ENCODE measurements at places on chromosomes 5 and 9.

DNA sequence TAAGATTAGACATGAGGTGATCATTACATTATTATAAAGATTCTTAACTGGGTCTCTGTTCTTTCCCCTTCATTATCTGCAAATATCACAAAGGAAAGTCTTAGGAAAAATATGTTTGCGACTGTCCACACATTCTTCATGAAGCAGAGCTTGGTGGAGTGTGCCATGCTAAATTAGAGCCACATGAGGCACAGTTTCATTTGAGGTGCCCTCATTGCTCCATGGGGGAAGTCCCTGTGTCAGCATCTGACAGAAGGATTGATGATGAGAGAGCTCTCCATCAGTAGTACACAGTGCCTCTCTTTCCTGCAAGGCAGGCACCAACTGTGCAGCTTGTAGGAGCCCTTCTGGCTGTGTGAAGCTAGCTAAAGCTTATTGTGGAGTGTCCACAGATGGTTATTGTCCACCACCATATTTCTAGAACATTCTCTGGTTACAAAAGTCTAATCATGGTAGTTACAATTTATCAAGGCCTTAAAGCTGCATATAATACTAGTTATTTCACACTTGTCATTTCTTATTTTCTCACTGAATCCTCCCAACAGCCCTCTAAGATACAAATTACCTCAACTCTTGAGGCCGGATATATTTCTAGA is 63.9 kb downstream of the C9orf152 start:
- no peak for DNase-seq

GRCh38 chr5:98604721-98605425 is 168.6 kb upstream of the RGMB start:
- DNase-seq = no peak

DNA sequence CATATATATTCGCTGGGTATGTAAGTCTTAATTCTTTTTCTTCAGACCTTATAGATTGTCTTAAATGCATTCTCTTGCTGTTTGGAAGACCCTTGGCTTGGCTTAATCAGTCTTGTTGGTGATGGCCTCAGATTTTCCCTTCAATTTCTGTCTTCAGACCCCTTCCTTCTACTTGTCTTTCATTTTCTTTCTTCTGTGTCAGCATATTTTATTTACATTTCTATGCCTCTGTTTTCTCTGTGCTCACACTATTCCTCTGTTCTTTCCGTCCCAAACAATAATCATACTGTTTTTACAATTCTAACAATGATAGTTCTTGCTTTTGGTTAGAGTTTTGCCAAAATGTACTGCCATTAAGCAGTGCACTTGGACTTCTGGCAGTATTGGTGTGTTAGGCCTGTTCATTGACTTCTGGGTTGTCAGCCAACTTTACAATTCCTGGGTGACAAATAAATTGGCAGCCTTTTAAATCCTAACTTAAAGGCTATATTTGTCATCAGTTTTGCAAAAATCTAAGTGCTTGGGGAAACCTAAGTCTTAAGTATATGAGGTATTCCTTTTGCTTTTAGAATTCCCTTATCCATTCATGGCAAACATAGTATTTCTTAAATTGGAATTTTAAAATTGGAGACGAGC is 8.0 kb downstream of the SRFBP1 start:
- no peak for DNase-seq

DNA sequence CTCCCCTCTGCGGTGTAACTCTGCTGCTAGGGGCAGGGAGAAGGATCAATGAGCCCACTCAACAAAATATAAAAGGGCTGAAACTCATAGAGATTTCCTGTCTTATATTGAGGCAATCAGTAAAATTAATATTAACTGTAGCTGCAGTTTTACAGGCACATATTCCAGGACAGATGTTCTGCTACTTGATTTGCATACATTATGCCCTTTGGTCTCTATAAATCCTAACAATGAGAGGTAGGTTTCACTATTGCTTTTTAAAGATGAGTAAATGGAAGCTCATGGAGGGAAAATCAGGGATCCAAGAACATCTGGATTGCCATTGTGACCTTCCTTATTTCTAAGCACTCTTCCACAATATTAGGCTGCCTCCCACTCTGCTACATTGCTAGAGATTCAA is 23.5 kb upstream of the TRIM32 start:
- DNase-seq = no peak

DNA sequence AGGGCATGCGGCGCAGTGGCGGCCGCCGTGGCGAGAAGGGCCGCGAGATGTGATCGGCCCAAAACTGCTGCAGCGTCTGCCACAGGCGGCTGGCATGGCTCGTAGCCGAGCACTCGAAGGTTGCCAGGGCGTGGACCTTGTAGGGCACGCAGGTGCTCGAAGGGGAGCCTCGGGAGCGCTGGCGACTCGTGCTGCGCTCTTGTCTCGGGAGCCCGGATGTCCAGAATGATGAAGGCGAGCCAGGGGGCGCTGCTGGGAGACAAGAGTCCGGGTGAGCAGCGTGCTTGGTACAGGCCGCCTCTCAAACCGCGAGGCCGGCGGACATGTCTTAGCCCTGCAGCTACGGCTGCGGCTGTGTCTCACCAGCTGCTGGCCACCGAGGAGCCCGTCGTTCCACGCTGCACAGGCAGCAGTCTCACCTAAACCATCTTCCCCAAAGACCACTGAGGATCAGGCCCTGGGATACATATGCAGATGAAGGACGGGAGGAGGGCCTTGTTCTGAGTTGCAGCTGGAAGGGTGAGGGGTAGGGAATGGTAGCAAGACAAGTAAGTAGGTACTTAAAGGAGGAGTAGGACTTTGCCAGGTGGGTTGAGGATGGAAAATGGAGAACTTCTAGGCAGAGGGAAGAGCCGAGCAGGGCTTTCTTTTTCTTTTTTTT is 1.7 kb downstream of the CBY3 start:
- no peak for DNase-seq

GRCh38 chr9:132582276-132582785 is at the start of gene BARHL1:
Gene BARHL1, plus strand, starts transcription at chr9:132582606. Its CDS starts 192 bp downstream, at chr9:132582798.
- no peak for DNase-seq

GRCh38 chr9:14741369-14741768 is 18.8 kb upstream of the CER1 start:
- DNase-seq = no peak

GRCh38 chr5:71533615-71534014 is 53.5 kb upstream of the MCCC2 start:
- no peak for DNase-seq

DNA sequence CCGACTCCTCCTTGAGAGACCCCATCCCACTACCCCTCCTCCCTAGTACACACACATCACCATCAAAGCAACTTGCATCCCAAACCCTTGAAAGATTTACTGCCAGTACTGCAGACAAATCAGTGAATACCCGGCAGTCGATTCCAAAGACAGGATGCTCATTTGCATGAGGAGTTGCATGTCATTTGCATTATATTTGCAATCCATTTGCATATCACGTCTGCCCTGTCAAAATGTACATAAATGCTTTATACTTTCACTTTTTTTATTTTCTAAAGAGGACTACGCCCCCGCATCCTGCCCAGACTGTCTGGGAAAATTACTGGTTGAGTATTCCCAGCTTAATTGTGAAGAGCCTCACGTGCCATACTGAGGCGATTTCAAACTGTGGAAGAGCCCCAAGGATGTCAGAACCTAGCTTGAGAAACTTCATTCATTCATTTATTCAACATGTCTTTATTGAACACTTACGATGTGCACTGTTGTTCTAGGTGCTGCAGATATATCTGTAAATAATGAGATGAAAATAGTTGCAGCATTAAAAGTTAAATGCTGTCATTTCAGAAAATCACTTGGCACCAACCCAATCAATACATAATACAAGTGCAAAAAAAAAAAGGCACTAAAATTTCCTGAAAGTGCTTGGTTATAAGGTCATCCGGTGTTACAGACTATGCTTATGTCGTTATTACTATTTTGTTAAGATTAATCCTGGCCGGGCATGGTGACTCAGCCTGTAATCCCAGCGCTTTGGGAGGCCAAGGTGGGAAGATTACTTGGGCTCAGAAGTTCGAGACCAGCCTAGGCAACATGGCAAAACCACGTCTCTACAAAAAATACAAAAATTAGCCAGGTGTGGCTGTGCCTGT is 17.2 kb upstream of the SIL1 start:
- no peak for DNase-seq

DNA sequence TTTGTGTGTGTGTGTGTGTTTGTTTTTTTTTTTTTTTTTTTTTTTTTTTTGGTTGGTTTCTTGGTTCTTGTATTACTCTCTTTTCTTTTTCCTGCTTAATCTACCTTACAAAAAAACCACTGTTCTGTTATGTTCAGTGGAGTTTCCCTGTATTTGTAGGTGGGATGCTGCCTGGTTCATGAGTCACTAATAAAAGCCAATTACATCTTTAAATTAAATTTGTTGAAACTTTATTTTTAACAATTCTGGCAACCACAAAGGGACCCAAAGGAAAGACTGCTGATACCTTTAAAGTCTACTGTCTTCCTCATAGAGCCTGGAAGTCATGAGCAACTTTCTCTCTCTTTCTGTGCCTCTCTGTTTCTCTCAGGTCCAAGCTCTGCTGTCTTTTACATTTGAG is 29.5 kb upstream of the RNF20 start:
- no peak for DNase-seq

GRCh38 chr9:126160067-126160853 is 166.4 kb upstream of the MVB12B start:
- no peak for DNase-seq

GRCh38 chr9:129490583-129491486 is 130.1 kb downstream of the C9orf50 start:
- no peak for DNase-seq

DNA sequence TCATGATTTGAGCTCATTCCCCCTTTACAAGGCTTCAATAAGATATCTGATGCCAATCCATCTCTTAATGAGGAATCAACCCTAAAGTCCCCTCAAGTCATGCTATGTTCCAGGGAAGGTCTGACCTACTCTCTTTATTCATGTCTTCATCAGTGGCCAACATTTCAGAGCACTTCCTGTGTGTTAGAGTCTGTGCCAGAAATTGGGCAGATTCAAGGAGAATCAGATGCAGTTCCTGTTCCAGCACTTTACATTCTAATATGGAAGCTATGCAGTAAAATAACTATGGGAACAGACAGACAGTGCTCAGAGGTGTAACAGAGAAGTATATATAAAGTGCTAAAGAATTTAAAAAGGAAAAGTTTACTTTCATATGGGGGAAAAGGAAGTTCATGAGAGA is 193.4 kb upstream of the NR4A3 start:
- no peak for DNase-seq
